ENCODE measurements at places on chromosomes 1 and 21.

DNA sequence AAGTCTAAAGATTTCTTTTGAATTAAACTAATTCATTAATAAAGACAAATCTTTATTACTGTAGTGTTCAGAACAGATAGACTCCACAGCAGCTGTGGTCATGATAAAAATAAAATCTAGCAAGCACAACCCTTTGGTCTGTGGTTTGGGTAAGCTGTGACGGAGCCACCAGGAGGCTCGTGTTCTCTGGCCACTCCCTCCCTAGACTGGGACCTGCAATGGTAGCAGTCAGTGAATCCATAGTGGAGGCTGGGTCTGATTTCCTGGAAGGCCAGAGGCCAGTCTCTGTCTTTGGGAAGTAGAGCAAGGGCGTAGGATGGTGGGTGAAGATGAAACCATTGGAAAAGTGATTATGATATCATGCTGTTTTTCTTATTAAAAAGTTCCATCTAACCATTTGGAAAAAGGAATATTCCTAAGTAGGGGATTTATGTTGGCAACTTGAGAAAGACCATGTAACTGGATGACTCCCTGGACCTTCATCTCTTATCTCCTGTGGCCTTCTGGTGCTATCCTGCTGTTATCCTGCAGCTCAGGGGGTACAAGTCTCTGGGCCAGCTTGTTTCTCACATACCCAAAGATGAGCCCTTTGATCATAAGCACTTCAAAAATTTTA is 39.0 kb downstream of the TENT5C start:
- DNase-seq = no peak

GRCh38 chr1:226580625-226581270 is 32.2 kb downstream of the STUM start:
- DNase-seq = no peak

DNA sequence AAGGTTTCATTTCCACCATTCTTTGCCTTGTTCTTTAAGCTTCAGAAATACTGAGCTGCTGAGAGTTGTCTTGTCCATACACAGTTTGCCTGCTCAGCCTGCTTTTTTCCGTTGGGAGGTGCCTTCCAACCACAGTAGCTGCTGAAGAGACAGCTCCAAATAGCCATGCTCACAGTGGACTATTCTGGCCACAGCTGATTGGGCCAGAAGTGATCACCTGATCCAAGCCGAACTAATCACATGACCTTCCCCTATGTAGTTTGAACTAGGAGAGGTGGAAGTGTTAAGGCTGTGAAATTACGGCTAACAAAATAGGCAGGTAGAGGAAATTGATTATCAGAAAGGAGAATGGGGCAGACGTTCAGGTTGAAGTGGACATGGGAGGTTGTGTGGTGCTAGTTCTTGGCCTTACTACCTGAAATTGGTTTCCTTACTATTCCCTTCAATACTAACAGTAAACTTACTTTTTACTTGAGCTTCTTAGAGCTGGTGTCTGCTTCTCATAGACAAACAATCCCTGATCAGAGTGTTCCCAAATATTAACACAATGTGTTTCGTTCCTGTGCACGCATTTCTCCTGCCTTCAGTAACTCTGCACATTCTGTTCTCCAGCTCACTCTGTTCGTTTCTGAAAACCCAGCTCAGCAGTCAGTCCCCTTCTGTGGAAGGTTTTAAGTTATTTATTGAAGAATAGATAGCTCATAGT is 136.1 kb downstream of the RWDD3 start:
- DNase-seq = no peak

GRCh38 chr1:20698195-20698910 is 19.5 kb downstream of the KIF17 start:
- DNase-seq = no peak

GRCh38 chr1:224635356-224635755 is 19.2 kb downstream of the CNIH3 start:
- no peak for DNase-seq

DNA sequence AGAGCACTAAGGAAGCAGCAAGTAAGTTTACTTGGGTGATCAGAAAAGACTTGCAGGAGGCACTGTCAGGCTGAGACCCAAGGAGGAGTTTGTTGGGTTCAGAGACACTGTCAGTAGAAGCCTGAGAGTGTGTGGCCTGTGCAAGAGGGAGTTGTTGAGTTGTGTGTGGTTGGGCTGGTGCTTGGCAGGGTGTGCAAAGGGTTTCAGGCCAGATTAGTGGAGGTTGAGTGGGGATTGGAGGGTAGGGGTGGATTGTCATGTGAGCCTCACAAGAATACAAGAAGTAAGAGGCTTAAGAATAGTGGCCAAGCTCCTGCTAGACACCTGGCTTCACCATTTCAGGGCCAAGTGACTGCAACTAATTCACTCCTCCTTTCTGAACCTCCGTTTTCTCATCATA is 8.9 kb upstream of the KIF21B start:
- DNase-seq = no peak

GRCh38 chr1:165826565-165827267 is 698 bp upstream of the UCK2 start:
- no peak for DNase-seq

- DNase-seq = no peak
These were observed 111.3 kb downstream of the ADSS2 start for GRCh38 chr1:244340396-244340795.

- no peak for DNase-seq
These were observed 340.2 kb upstream of the ADAMTS5 start for GRCh38 chr21:27306791-27307775.

- no peak for DNase-seq
These were observed 130.0 kb upstream of the BEND5 start for GRCh38 chr1:48906729-48907128.

GRCh38 chr21:42003051-42003461 is 7.1 kb downstream of the ZBTB21 start:
- no peak for DNase-seq

- DNase-seq = peak; percentile 37
These were observed 1.6 kb upstream of the AJAP1 start for GRCh38 chr1:4652631-4653327.

DNA sequence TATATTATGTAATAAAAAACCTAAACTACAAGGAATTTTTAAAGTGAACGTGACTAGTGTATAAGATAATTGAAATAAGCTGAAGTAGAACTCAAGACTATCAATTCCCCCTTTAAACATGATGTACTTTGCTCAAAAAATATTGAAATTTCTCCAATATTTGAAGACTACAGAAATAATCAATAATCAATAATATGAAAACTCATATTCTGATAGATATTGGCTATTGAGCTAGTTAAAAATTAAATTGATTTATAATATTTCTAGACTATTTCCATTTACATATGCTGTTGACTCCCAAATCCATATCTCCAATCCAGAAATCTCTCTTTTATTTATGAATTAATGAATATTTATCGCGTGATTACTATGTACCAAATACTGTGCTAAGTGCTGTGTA is 133.2 kb downstream of the USH2A start:
- no peak for DNase-seq

GRCh38 chr1:114008480-114008941 is 29.2 kb downstream of the OLFML3 start:
- no peak for DNase-seq

DNA sequence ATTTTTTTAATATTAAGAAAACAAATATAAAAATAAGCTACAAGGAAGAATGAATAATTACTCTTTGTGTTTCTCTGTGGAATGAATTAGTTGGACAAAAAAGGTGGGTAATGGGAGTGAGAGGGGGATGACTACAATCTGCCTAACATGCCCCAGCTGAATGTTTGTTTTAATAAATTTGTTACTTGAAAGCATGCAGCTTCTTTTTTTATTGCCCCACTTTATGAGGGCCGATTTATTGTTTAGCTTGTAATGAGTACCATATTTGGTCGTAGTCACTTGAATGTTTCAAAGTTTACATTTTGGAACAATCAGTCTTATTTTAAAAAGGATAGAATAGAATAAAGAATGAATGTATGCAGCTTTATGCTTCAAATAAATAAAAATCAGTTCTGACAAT is 197.4 kb downstream of the LBR start:
- DNase-seq = no peak

DNA sequence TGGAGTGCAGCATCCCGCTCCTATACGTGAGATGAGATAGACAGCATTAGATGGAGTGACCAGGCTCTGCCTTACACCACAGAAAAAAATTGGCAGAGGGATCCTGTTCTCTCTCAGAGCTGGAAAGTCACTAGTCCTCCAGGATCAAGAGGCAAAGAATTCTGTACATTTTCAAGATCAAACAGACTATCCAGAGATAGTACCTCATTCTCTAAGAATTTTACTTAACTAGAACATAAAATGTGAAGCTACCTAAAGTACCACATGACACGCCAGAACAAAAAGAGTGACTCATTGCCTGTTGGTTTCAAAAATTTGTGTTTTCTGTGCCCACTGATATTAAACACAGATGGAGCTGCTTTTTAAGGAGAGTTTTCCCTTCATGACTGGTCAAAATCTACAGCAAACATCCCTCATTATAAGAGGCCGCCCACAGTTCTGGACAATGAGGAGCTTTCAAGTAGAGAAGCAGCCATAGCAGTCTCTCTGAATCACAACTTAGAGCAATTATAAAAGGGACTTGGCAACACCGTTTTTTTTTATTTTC is 32.3 kb downstream of the CD160 start:
- no peak for DNase-seq

DNA sequence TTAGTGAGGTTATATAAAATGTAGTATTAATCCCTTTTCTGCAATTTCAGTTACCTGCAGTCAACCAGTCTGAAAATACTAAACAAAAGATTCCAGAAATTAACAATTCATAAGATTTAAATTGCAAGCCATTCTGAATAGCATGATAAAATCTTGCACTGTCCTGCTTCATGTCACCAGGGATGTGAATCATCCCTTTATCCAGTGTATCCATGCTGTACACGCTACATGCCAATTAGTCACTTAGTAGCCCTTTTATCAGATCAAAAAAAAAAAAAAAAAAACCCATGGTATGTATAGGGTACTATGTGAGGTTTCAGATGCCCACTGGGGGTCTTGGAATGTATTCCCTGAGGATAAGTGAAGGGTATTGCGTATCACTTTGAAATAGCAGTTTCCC is 191.3 kb upstream of the HP1BP3 start:
- no peak for DNase-seq

DNA sequence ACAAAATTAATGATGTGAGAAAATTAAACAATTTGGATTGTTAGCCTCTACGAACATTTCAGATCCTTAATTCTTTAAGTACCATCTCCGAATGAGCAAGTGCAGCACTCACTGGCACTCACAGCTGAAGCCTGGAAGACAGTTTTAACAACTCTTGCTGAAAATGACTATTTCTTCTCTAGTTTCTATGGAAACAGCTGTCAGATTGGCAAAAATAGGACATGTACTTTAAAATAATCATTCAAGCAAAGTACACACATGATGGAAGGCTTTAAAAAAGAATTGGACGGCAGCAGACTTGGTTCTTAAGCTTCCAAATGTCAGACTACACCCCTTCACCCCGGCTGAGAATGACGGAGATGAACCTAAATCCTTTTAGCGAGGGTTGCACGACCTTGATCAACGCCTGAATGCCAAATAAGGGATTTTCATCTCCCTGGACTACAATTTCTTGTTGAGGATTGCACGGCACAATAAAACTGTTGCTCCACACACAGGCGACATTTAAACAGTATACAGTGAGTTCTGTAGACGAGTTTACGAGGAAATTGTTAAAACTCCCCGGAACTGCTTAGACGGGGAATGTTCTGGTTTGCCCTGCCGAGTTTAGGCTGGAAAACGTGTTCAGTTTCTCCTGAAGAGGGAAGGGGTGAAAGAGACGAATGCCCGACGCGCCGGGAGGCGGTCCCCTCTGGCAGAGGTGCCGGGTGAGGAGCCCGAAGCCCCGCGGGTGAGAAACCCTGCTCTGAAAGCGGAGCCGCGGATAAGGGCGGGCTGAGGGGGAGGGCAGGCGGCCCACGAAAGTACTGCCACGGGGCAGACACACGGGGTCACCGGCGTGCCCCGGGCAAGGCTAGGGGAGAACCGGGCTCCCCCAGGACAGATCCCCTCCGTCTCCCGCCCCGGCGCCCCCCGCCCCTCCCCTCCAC is 671 bp downstream of the OMA1 start:
- peak; percentile 53 for DNase-seq

GRCh38 chr1:33370301-33370700 is 49.4 kb upstream of the A3GALT2 start:
- no peak for DNase-seq

GRCh38 chr1:96968541-96968940 is 247.0 kb downstream of the PTBP2 start:
- no peak for DNase-seq

DNA sequence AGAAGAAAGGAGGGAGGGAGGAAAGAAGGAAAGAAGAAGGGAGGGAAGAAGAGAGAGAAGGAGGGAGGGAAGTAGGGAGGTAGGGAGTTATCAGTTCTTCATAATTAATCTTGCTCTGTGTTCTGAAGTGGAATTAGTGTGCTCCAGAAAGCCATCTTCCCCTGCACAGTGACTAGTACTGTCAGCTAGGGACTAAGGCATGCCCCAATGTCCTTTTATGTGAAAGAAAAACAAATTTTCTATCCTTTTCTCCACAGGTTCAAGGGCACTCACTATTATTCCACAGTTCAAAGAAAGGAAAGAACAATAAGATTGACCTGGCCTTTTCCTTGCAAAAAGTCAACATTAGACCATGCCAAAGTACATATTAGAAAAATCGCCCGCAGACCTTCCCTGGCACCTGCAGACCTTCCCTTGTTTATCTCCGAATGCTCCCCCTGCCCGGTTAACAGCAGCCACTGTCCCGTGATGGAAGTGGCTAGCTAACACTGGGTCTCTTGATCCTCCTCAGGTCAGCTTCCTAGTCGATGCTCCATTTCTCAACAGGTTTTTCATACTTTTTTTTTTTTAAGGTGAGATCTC is 107.2 kb upstream of the EDEM3 start:
- DNase-seq = no peak

- DNase-seq = no peak
These were observed 135.3 kb upstream of the PRMT6 start for GRCh38 chr1:106921186-106921585.

DNA sequence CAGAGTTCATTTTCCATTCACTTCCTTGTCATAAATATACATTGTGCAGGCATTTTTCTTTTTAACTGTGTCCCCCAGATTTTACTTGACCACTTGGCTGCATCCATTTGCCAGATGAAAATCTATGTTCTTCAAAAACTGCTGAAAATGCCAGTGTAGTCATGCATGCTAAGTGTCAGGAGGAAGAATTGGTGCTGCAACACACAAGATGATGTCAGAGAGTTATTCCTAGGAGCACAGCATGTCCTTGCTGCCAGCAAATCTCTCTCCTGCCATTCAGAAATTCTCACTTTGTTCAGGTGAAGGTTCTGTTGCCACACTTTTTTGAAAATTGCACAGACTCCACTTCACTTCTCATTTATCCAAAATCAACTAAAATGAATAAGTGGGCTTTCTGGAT is 106.4 kb upstream of the MAGI3 start:
- no peak for DNase-seq

- DNase-seq = no peak
These were observed 1.2 kb downstream of the ABCB10 start for GRCh38 chr1:229557200-229557850.

GRCh38 chr21:38282921-38283320 is 26.1 kb downstream of the KCNJ15 start:
- no peak for DNase-seq

GRCh38 chr1:39195166-39196111 is 9.1 kb upstream of the MACF1 start:
- no peak for DNase-seq
